ENCODE measurements at places on chromosomes 5 and 9. TPM values are rescaled to one million over a fixed set of nuclear protein-coding genes. Genes with fewer than 3 reads are reported as not detected.

LHX3 gene
- total RNA-seq, result under 0.01 TPM

OGN gene
- total RNA-seq, result 17.5 TPM

CCL21 gene
- total RNA-seq, result not detected

AFAP1L1 gene
- total RNA-seq, result 5.1 TPM

NEUROG1 gene
- total RNA-seq, result not detected

All from smooth muscle cell of trachea (primary cell).